ENCODE measurements at places on chromosomes 3 and 15.

DNA sequence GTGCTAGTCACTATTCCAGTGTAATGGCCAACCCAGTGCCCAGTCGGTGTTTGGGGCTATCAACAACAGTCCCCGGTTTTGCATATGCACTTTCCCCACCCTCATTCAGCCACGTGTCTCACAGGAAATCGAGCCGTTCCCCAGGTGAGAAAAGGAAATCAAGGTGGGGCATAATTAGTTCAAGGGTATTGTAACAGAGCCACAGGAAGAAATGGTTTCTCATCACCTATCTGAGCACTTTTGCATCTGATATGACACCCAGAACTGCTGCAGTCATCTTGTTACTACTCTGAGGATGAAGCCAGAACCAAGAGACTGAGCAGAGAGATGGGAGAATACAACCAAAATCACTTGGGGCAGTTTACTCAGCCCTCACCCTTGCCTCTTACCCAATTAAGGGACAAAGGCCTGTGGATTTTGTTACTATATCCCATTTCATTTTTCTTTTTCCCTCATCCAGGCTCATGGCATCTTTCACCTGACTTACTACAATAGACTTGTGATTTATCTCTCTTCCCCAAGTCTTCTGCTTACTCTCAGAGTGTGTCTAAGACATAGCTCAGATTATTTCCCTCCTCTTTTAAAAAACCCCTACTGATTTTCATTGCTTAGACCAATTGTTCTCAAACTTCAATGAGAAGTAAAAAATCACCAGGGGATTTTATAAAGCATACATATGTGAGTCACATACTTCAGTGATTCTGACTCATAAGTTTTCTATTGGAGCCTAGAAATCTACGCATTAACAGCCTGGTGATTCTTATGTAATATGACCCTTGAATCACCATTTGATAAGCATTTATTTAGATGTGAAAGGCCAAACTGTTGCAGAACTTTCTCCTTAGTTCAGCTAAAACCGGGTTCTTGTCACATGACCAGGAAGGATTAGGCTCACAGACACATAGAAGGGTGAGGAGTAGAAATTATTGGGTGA lies 40.5 kb downstream of the TRAT1 start:
- DNase-seq: no peak

GRCh38 chr3:197478746-197479668 lies 76.8 kb downstream of the BDH1 start:
- DNase-seq: no peak

DNA sequence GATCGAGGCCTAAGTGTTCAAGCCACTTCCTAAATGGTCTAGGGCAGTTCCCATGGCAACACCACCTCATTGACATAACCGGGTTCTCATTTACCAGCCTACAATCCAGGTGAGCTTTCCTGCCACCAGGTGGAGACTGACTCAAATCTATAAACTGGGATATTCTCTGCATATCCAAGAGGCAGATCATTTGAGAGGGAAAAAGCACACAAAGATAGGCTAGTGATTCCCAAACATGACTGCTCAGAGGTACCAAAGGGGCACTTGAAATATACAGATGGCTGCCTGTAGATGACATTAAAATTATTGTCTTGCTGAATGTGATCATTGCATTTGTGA lies 141.3 kb upstream of the PROK2 start:
- DNase-seq: peak; percentile 36

DNA sequence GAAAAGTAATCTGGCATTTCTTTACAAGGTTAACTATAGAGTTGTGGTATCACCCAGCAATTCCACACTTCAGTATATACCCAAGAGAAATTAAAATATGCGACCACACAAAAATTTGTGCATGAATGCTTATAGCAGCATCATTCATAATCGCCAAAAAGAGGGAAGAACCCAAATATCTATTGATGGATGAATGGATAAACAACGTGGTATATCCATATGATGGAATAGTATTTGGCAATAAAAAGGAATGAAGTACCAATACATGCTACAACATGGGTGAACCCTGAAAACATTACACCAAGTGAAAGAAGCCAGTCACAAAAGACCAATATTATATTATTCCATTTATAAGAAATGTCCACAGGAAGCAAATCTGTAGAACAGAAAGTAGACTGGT lies 8.6 kb upstream of the SKOR1 start:
- DNase-seq: no peak

GRCh38 chr3:39870706-39871105 lies 61.3 kb downstream of the MYRIP start:
- DNase-seq: no peak

- DNase-seq: no peak
Observed at GRCh38 chr3:195763843-195764825, 43.4 kb downstream of the MUC20 start.

DNA sequence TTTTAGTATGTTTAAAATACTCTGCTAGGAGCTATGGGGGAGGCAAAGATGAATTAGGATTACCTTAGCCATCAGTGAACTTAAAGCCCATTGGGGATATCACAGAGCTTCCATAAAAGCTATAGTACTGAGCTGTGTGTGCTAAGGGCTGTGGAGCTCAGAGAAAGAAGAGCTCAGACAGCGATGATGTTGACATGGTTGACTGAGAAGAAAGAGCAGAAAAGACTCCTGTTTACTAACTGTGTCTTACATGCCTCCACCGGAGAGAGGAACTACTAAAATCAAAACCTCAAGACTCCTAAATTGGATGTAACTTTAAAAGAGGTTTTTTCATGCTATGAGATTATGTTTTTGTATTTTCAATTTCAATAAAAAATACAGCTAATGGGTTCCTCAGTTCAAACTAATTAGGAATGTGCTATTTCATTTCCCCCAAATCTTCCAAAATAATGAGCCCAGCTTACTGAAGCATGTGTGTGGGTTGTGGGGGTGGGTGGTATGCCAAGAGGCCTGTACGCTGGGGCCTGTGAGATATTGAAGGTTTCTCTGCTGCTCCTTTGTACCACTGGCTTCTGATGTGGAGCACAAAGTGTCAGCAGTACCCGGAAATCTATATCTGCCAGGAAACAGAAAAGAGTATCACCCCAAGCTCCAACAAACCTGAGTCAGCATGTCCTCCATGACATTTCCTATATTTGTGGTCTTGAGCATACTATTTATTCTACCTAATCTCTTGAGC lies 22.7 kb downstream of the DGKG start:
- no peak for DNase-seq

GRCh38 chr3:43343185-43343584 lies 56.8 kb downstream of the SNRK start:
- no peak for DNase-seq

GRCh38 chr15:24966364-24967103 lies 11.7 kb downstream of the SNRPN start:
- no peak for DNase-seq

GRCh38 chr3:185087419-185087818 lies 65.4 kb downstream of the C3orf70 start:
- DNase-seq: no peak

- no peak for DNase-seq
Observed at GRCh38 chr3:54968546-54969172, 40.8 kb upstream of the LRTM1 start.

DNA sequence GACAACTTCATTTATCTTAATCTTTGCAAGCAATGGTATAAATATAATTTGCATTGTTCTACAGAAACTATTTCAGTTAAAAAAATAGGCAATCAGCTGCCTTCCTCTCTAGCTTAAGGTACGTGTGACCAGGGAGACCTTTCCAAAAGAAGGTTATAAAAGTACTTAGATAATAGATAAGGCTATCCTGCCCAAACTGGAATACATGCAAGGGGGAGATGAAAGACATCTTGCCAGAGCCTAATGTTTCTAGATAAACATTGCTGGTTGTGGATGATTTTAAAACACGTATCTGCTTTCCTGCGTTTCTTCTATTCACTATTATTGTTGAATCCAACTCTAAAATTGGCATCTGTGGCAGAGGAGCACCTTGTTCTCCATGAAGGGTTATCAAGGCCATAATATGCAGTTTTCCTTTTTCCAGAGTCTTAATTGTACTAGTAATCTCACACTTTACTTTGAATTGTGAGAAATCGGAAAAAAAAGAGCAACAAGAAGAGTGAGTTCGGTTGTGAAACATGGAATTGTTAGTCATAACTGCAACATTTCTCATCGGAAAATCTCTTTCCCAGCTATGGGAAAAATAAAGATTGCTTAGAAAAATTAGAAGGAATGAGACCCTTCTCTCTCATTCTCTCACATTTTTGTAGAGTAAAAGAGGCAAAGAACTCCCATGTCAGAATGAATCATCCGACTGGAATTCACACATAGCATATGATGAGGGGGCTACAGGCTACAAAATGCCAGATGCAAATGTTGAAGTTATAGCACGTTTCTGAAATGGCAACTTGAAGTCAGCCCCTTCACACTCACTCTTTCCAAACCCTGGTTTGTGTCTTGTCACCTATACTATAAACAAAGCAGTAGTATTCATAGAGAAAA lies 936.1 kb upstream of the NR2F2 start:
- DNase-seq: no peak

DNA sequence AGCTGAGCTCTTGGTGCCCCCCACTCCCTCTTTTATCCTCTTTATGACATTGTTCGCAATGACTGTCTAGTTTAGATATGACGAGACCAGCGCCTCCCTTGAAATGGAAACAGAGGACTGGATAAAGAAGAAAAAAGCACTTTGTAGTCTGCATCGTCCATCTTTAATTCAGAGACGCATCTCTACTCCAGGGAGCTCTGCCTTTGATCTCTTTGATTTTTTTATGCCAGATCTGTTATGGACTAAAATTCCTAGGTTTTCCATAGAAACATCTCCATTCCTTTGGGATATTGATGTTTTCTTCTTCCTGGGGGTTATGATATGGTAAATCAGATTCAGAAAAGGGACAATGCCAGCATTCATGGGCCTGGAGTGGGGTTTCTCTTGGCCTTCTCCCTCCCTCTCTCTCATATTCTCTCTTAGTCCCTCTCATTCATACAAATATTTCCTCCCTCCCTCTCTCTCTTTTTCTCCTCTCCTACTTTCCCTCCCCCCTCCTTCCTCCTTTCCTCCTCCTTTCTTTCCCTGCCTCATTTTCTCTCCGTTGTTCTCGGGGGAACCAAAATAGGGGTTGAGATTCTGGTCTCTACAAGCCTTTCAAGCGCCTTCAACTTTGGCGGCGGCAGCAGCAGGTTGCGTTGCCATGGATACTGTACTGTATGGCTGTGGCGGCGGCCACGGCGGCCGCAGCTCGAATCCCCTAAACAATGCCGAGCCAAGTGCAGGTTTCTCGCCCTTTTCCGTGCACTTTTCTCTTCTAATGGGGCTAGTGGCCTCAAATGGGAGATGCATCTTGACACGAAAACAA lies 45.5 kb downstream of the ZIC4 start:
- DNase-seq: peak; percentile 9

- no peak for DNase-seq
Observed at GRCh38 chr3:127915115-127915936, at the start of gene KBTBD12. Gene KBTBD12 (plus strand): TSS chr3:127915232. CDS start chr3:127923062, 7,830 bp downstream.

DNA sequence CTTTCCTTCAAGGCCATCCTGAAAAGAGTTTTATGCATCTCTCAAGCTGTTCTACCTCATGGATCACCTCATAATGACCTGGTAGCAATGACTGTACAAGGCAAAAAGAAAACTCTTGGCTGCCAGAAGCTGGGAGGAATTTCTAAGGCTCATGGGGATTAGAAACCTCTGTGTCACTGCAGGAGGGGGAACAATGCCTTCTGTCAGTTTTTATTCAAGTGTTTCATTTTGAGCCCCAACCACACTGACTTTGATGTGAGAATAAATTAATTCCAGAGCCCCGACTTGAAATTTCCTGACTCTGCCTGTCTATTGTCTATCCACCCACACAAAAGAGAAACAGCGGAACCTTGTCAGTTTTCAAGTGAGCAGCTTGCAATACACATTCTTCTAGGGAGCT lies 58.7 kb upstream of the MRPL3 start:
- DNase-seq: no peak

DNA sequence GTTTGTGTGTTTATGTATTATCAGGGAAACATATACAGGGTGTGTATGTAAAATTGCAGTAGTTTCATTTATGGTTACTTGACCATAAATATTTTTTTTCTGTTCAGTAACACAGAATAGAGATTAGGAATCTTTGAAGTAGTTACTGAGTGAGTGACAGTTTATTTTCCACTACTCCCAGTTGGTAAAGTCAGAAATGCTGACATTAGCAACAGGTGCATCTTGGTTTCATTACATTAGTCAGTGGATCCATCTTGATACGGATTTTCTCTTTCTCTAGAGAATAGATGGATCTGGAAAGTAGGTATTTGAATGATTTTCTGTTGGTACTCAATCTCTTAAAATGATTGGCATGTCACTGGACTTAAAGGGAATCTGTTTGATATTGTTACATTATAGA lies 6.0 kb downstream of the UBE2E2 start:
- DNase-seq: no peak

- DNase-seq: peak; percentile 41
Observed at GRCh38 chr3:141796081-141796888, 33.1 kb downstream of the GRK7 start.

- DNase-seq: no peak
Observed at GRCh38 chr15:68581725-68582124, 2.9 kb downstream of the CORO2B start.

- DNase-seq: no peak
Observed at GRCh38 chr3:186090901-186091300, 18.0 kb downstream of the ETV5 start.

DNA sequence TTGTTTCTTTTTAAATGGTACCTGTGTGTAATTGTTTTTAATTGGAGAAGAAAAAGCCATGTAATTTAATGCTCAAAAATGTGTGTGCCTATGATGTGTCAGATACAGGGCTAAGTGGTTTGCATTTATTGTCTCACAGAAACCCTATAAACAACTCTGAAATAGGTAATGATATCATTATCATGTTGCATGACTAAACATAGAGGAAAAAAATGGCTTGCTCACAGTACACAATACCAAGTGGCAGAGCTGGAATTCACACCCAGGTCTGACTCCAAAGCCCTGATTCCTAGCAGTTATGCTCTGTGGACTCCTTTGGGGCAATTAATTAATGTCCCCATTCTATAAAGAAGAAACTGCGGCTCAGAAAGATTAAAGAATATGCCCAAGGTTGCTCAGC lies 237.4 kb upstream of the TRIM42 start:
- DNase-seq: no peak

GRCh38 chr15:63514531-63514943 lies 10.1 kb downstream of the USP3 start:
- DNase-seq: no peak

DNA sequence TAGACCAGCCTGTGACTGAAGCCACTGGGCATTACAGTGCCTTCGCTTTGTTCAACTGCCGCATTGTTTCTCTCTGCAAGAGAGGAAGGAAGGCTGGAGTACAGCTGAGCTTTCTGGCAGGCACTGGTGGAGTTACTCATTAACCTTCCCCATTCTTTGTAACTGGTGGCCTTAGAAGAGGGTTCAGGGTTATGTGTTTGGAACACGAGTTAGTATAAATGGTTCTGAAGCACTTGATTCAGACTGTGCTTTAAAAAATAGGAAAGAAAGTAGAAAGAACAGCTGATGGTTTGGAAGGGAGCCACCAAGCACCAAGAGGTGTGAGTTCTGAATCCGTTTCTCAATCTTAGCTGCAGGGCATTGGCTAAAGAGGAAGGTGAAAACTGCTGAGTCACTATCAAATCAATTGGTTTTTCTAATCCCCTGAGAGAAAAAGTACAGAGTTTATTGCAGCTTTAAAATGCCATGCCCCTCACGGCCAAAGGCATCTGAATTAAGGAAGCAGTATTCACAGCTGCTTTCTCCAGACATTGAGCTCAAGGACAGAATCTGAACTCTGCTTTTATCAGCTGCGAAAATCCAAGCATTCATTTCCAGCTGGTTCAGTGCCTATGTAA lies 3.6 kb downstream of the HGD start:
- no peak for DNase-seq

- DNase-seq: no peak
Observed at GRCh38 chr3:16130066-16130465, 44.4 kb upstream of the GALNT15 start.
